ENCODE measurements at places on chromosomes 12 and 14.

DNA sequence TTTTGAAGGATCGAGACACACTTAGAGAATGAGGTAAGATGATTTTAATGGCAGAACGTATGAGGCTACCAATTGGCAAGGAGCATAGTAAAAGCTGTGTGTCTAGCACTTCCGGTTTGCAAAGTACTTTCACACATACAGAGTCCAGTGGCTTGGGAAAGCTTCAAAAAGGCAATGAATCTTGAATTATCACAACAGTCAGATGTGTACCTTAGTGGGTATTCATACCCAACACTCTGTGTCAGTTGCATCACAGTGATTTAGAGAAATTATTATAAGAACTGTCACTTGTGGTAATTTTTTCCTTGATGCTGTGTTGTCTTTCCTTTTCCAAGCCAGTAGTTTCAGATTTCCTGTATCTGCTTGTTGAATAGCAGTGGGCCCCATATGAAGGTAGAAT is 424.1 kb downstream of the PCNX1 start:
- no peak for DNase-seq

DNA sequence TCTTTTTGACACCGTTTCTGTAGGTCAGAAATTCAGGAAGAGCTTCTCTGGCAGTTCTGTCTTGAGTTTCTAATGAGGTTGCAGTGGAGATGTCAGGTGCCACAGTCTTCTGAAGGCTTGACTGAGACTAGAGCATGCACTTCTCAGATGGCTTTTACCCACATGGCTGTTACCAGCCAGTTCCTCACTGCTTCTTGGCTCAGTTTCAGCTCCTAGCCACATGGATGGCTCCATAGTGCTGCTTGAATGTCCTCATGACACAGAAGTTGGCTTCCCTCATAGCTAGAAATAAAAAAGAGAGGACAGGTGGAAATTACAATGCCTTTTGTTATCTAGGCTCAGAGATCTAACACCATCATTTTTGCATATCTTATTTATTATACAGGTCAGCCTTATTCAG is 38.1 kb upstream of the SLC2A13 start:
- DNase-seq: no peak

DNA sequence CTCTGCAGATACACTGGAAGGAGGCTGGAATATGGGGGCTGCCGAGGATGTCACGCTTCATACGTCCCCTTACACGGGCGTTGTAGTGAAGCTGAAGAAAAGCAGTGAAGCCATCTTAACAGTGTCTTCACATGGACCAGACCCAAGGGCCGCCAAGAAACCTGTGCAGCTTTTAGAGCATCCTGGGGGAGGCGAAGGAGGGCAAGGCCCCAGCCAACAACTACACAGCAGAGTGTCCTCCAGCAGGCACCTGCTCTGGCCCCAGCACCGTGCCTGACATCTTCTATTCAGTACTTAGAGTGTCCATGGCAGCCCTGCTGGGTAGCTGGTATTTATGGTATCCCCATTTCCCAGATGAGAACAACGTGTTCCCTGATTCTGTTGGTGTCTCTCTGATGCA is 48.9 kb upstream of the RIN3 start:
- no peak for DNase-seq

DNA sequence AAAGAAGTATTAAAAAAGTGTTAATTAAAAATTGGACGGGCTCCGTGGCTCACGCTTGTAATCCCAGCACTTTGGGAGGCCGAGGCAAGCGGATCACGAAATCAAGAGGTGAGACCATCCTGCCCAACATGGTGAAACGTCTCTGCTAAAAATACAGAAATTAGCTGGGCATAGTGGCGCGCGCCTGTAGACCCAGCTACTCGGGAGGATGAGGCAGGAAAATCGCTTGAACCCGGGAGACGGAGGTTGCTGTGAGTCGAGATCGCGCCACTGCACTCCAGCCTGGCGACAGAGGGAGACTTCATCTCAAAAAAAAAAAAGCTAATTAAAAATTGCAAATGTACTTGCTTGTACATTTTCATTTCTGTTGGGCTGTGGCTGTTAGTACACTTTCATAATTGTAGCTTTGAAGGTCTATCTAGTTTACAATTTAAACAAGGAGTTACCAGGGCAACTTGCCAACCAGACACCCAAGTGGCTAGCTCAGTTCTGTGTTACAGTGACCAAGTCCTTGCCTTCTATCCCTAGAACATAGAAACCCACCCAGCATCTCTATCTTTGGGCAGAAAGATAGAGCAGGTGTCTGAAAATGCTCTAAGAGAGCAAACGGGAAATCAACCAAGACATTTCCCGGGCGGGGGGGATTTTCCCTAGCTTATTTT is 1.2 kb downstream of the COA8 start:
- peak; percentile 13 for DNase-seq

GRCh38 chr12:65926119-65926908 is 102.0 kb downstream of the HMGA2 start:
- no peak for DNase-seq

- peak; percentile 9 for DNase-seq
Observed at GRCh38 chr14:105067140-105067968, 2.1 kb upstream of the GPR132 start.

DNA sequence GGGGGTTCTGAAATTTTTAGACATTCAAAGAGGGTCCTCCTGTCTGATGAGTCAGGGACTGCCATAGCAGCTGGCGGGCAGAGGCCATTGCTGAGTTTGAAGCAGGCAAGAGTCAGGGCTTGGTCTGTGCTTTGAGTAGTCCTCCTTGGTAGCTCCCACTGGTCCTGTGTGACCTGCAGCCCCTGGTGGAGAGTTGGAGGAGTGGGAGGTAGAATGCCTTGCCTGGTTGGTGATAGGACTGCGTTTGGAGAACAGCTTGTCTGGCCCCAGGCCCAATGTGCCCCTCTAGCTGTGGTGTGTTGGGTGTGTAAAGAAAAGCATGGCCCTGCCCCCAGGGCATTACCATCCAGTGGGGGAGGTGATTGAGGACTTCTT is 116.7 kb downstream of the BEGAIN start:
- no peak for DNase-seq

GRCh38 chr12:61161961-61162360 is 1098.2 kb upstream of the USP15 start:
- no peak for DNase-seq

- DNase-seq: no peak
Observed at GRCh38 chr14:57568554-57568953, 74.9 kb upstream of the CCDC198 start.

DNA sequence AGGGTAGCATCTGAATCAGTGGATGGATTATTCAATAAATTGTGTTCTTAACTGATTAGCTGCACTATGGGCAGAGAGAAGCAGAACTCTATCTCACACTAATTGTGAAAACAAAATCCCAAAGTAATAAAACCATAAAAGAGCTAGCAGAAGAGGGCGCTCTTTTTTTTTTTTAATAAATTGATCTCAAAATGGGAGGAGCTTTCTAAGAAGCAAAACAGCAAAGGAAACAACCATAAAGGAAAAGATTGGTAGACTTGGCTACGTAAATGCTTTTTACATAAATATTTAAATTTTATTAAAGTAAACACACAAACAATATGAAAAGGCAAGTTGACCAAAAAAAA is 1.5 kb upstream of the TM7SF3 start:
- peak; percentile 80 for DNase-seq

GRCh38 chr14:62939970-62940369 is 105.3 kb downstream of the KCNH5 start:
- no peak for DNase-seq

- no peak for DNase-seq
Observed at GRCh38 chr12:78726854-78727253, 137.7 kb upstream of the SYT1 start.

- no peak for DNase-seq
Observed at GRCh38 chr14:76012354-76012753, 26.8 kb downstream of the IFT43 start.

DNA sequence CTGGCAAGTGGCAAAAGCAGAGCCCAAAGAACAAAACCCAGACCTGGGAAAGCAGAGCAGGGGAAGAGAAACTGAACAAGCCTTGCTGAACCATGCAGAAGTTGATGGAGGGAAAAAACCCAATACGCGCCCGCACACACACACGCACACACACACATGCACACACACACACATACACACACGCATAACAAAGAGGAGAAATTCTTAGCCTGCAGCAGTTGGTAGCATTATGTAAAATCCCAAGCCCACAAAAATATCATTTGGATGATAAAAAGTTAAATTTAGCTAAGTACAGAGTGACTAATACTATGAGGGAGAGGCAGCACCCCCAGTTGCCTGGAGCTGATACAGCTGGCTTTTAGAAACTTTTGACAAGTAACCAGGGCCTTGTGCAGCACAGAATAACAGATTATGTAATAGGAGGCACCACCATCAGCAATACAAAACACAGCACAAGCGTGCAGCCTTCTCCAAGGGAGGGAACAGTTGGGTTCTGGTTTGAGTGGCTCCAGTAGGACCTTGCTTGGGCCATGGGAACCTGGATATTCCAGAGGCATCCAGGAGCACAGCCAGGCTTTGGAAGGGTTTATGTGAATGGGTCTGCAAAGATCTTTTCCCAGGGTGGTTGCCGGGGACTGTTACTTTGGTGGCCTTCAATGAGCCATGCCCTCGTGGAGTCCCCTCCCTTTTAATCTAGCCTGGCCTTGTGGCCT is 35.3 kb downstream of the PITPNM2 start:
- peak; percentile 84 for DNase-seq

DNA sequence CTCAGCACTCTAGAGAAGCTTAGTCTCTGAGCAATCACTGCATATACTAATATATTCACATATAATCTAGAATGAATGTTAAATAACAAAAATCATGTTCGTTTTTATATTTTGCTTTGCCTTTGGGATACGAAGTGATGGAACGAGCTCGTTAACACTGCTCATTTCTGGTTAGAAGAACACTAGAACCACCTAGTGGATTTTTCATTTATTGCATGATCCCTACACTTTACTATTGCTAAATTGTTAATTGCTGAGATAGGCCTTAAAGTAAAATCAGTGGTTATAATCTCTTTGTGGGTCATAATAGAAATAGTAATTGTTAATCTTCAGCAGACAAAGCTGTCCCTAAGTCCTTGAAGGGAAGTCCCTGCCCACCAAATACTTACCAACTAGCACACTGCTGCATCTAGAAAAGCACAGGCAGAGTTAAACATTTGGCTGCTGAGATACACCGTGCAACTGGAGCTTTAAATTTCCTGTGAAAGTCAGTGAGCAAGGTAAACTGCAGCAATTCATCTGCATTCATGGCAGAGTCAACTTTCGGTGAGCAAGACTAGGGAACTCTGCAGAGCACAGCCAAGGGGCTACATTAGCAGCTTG is 353.7 kb downstream of the APAF1 start:
- peak; percentile 82 for DNase-seq

DNA sequence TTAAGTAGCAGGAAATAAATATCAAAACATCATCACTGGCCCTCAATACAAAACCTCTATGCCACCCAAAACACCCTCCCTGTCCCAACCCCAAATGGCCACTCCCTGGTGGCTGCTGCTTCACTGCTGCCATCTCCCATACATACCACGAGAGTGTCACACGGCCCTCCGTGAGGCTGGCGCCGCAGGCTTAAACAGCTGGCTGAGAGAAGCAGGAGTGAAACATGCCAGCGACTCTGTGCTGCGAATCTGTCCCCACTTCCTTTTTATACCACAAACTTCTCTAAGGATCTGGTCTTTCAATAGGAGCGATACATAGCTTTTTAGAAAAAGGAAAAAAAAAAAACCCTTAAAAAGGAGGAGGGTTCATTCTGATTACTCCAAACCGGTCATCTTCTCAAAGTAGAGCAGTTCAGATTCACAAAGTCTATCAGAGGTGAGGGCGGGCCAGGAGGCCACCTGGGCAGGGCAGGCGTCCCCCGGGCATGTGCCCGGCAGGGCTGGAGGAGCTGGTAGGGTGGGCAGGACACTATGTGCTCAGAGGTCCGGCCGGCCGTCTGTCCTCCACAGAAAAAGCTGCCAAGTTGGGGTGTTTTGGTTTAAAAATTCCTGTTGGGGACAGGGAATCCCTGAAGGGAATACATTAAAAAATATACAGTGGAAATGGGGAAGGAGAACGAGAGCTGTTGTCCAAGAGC is 26.5 kb downstream of the MAX start:
- DNase-seq: no peak

GRCh38 chr14:73238941-73239340 is 1.6 kb downstream of the PAPLN start:
- peak; percentile 19 for DNase-seq

DNA sequence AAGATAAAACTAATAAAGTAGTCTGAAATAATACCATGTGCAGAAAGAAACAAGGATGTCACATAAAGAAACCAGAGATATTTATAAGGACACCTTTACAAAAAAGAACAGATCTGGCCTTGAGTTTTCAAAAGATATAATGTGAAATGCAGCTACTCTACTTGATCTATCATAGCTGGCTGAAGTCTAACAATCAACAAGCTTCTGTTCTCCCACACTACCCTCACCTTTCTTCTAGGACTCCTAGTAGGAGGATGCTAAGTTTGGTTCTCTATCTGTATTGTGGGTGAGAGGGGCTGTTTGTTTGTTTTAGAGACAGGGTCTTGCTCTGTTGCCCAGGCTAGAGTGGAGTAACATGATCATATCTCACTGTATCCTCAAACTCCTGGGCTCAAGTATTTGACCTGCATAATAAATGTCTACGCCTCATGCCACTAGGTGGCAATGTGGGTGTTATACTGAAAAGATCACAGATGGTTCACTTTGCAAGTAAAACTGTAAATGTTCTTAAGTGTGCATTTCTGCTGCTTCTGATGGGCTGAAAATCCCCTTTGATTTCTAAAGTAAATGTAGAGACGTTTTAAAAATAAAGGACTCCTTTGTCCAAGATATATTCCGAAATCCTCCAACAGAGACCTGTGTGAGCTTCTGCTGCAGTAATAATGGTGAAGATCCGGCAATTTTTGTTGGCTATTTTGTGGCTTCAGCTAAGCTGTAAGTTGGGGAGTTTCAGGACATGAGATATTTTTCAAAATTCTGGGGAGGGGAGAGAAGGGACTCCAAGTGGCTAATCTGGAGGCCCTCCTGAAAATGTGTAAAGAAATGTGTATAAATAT is 269.3 kb downstream of the DAD1 start:
- DNase-seq: peak; percentile 72

DNA sequence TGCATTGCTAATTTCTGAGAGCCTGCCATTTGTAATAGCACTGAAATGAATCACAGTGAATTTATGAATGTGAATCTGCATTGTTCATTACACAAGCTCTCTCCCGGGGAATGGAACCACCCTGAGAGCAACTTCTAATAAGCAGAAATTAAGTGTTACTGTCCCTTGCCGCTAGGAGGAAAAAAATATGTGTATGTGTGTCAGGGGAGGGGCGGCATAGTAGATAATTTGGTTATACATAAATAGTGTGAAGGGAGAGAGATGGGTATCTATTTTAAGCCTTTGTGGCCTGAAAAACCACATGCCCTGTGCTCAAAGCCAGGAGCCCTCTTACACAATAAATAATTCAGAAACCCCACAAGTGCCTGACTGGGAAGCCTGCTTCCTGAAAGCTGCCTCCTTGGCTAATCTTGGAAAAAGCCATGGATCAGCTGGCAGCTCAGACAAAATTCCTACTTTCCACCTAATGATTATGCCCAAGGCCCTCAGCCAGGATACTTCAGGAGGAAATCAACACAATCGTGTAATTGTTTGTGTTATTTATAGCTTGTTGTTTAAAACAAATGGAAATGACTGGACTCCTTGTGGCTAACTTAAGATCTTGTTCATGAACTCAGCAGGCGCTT is 366.2 kb upstream of the KITLG start:
- DNase-seq: peak; percentile 41

GRCh38 chr14:46136456-46136855 is 515.1 kb downstream of the RPL10L start:
- DNase-seq: no peak
